ENCODE measurements at places on chromosomes 5 and 9. TPM values are rescaled to one million over a fixed set of nuclear protein-coding genes. Genes with fewer than 3 reads are reported as not detected.

DNA sequence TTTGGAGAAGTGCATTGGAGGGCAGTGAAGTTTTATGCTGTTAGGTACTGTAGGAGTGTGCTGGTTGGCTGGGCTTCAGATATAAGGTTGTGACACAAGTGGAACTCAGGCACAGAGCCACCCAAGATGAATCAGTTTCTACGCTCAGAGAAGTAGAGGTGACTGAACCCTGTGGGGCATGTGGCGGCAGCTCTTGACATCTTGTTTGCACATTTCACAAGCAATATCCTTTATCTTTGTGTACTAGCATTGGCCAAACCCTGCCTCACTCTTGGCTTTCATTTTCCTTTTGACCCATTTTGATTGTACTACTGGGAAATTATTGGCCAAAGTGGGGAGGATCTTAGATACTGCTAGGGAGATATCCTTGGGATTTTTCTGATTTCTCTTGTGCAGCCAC, 110.0 kb downstream of the PSAT1 start:
- DNase-seq = no peak

DNA sequence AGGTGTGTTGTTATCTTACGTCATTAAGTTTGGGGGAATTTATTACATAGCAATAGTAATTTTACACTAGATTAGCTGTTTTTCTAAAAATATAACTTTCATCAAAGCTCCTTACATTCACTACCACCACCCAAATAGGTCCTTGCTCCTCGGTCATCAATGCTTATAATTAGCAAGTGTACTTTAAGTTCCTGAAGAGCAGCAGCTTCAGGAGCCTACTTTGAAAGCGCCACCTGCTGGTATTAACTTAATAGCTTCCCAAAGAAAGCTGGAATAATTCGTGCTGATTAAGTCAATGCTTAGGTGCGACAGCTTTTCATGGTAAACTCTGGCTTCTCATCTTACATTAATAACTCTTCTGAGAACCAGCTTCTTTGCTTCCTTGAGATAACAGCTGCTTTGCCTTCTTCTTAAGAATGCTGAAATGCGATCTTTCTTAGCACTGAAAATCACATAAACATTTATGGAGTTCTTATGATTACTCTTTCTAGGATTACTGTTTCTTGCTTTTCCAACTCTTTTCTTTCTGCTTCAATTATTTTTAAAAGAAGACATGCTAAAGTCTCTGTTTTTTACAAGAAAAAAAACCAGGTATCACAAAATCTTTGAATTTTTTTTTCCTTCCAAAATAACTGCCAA, 10.0 kb upstream of the C5 start:
- DNase-seq = peak; percentile 82

DNA sequence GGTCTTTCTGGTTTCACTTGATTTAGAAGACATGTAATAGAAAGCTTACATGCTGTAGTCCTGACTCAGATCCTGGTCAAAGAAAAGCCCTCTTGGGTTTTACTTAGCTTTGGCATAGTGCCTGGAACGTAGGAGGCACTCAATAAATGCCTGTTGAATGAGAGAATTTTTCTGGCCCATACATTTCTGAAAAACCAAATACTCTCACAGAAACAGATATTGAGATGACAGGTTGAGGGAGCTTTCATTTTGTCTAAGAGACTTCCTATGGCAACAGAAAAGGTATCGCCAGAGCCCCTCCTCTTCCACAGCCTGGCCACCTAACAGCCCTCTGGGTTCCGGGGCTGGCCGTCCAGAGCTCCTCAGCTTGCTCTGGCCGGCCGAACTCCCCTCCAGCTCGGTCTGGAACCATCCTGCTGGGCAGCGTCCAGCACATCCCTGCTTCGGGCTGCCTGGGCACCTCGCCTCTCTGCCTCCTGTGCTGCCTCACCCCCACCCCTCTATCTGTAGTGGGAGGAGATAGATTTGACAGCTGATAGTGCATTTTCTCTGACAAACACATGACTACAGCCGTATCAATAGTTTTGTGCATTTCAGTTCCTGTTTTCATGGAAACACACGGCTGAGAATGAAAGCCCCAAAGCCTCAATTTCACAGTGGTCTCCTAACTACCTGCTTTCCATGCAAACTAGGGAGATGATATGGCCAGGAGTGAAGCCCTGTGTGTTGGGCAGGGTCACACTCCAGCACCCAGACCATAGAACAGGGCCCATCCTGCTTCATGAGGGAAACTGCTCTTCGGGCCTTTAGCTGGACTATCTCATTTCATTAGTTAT, 1.1 kb downstream of the IL4 start:
- DNase-seq = no peak

DNA sequence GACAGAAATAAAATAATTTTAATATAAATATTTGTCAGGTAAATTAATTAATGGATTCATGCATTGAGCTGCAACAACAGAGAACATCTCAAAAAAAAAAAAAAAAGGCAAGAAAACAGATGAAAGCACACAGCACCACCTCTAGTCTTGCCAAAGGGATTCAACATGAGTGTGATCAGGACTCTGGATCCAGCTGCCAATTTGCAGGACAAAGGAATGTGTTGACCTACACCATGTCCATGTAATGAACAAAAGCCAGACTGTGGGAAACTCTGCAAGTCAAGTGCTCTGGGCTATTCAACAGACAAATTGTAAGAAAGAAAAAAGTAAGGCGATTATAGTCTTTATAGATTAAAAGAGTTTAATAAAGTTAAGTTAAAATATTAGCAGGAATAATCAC, 769.3 kb downstream of the TLR4 start:
- DNase-seq = no peak

DNA sequence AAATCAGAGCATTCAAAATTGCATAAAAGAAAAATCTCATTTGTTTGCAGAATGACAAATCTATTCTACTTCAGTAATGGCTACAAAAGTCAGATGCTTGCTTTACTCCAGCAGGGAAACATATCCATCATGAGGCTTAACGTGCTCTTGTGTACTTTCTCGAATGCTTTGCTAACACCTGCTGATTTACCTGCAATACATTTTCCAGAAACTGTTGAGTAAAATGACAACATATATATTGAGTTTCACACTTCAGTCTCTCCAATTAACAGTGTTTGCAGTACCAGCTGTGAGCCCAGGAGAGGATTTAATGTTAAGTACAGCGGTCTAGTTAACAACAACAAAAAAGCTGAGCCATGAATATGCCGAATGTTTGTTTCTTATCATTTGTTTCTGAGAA, 391.5 kb upstream of the SMC2 start:
- DNase-seq = no peak

DNA sequence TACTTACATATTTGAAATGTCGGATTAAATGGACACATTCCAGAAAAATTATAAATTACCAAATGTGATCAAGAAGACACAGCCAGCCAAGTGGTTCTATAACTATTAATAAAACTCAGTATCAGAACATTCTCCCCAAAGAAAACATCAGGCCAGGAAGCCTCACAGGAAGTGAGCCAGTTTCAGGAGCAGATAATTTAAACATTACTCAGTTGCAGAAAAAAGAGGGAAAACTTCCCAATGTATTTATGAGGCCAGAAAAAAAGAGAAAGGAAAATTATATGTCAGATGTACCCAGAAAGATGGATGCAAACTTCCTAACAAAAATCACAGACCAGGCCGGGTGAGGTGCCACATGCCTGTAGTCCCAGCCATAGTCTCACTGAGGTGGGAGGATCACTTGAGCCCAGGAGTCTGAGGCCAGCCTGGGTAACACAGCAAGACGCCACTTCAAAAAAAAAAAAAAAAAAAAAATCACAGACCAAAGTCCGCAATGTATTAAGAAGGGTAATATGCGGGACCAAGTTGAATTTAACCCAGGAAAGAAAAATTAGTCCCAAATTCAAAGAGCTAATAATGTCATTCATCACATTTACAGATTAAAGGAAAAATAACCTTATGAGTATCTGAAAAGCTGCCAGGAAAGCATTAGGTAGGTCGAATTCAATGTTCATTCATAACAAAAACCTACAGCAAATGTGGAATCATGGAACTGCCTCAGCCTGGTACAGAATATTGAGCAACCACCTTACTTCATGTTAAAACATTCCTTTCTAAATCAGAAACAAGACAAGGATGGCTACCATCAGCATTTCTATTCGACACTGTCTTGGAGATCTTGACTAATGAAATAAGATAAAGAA, 37.2 kb upstream of the NRARP start:
- no peak for DNase-seq

Gene CCL19
- total RNA-seq = not detected

All from OCI-LY7 (cell line).